Islet precursor cell (in vitro differentiated cells): ENCODE measurements at places on chromosomes 4 and X.
A peak's percentile ranks its signal among the peaks of the same experiment; 100 is the strongest.

DNA sequence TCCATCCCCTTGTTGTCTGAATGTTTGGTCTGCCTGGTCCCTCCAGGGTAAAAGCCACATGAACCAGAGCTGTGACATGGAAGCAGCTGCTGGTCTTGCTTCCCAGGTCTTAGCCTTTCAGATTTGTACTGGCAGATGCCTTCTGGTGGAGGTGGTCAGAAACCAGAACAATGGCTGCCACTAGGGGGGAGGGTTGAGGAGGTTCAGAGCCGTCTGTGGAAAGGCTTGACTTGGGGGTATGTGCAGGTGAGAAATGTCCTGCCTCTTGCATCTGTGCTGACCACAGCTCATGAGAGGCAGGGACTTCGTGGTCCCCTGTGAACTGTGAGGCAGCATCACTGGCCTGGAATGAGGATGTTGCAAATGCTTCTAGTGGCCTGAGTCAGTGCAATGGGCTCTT lies 144.2 kb upstream of the WDR1 start:
- no peak for DNase-seq

DNA sequence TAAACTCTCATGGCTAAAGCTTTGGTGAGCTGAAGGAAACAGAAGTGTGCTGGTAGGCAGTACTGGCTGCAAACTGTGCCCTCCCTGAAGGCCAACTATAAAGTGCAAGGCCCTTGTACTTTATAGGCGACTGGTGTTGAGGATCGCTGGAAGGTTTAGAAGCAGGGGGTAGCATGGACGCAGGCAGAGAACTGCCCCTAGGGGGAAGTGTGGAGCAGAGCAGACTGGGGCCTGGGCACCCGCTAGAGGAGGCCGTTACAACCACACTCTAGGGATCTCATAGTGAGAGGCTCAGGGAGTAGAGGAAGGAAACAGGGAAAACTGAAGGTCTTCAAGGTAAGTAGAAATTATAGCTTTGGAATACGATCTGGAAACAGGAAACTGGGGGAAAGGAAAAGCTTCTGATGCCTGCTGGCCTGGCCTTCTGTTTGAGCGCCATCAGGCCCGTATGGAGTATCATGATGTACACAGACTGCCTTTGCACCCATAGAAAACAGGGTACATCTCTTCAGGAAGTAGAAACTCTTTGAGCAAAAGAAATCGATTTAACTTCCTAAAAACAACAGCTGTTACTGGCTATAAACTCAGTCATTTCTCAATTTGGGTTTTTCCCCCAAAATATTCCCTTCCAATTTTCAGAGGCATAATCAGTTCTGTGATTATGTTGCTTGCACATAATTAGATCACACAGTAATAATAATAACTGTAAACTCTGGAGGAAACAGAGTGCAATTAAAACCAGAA lies 23.9 kb upstream of the TMSB4X start:
- DNase-seq, result peak; percentile 86

GRCh38 chrX:99939883-99940232 lies 470.2 kb downstream of the PCDH19 start:
- DNase-seq, result no peak

- DNase-seq, result no peak
These were observed 17.3 kb downstream of the TBC1D19 start for GRCh38 chr4:26601204-26601603.

GRCh38 chr4:85153221-85153620 lies 186.7 kb upstream of the WDFY3 start:
- DNase-seq, result no peak

DNA sequence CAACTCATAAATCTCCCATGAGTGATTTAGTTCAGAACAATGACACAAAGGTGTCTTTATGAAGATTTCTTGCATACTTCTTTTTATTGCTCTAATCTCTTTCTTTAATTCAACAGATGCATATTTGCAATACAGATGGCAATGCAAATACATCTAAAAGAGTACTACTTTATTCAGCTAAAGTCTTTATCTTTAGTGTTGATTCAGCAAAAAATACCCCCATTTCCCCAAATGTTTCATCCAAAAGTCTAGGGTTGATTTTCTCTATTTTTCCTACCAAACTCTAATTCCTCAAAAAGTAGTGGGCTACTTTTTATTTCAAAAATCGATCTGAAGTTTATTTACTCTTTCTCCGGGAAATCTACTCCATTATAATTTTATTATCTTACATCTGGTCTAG lies 1055.2 kb downstream of the STIM2 start:
- no peak for DNase-seq

GRCh38 chr4:137238456-137239162 lies 293.7 kb downstream of the PCDH18 start:
- DNase-seq, result no peak

DNA sequence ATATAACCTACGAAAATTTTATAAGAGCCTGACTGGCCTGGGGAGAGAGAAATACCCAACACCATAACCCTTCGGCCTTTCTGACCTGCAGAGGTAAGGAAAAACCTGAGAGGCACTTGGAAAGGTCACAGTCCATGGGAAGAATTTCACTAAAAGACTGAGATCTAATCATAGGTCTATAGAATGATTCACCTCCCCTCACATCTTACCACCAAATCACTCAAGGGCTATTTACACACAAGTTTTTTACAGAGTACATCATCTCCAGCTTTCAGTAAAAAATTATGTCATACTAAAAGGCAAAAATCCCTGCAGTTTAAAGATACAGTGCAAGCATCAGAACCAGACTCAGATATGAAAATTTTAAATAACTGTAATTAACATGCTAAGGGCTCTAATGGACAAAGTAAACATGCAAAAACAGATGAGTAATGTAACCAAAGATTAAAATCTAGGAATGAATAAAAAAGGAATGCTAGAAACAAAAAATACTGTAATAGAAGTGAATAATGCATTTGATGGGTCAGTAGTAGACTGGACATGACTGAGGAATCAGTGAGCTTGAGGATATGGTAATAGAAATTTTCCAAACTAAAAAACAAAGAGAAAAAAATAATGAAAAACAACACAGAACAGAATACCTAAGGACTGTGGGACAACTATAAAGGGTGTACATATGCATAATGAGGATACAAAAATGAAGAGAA lies 32.1 kb upstream of the SLC16A2 start:
- DNase-seq, result no peak

DNA sequence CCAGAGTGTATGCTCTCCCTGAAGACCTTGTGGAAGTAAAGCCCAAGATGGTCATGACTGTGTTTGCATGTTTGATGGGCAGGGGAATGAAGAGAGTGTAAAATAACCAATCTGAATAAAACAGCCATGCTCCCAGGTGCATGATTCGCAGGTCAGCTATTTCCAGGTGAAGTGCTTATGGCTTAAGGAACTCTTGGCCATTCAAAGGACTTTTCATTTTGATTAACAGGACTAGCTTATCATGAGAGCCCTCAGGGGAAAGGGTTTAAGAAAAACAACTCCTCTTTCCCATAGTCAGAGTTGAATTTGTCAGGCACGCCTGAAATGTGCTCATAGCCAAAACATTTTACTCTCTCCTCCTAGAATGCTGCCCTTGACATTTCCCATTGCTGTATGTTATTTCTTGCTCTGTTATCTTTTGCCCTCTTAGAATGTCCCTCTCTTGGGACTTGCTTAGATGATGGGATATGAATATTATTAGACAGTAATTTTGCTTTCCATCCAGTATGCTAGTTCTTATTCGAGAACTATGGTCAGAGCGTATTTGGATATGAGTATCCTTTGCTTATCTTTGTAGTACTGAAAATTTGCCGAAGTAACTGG lies 88.6 kb downstream of the PLS3 start:
- peak; percentile 58 for DNase-seq

DNA sequence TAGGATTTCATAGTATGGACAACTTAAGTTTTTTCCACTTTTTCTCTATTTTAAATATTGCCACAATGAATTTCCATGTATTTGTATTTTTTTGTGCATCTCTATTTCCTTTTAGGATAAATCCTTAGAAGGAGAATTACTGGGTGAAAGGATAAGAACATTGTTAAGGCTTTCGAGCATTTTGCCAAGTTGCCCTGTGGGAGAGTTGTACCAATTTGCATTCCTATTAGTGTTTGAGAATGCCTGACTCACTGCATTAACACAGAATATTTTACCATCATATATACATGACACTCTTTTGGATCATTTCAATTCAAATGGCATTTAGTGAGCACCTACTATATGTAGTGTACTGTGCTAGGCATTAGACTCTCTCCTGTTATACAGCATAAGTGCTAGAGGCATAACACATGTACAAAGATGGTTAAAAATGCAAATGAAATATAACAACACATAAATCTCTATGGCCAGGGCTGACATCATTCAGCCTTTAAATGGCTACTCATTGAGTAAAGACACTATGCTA lies 57.0 kb downstream of the PLAC1 start:
- no peak for DNase-seq

DNA sequence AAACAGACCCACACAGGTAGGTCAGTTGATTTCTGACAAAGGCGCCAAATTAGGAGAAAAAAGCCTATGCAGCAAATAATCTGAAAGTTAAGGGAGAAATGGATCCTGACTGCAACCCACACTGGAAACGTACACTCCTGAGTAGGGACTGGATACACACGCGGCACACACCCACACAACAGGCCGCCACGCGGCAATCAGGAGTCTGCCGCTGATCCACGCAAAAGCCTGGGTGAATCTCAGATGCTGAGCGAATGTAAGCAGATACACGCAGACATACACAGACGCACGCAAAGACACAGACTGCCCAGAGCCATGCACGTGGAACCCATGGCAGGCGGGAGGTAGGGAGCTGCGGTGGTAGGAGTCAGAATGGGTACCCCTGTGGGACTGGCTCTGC lies 21.7 kb downstream of the LRPAP1 start:
- no peak for DNase-seq

DNA sequence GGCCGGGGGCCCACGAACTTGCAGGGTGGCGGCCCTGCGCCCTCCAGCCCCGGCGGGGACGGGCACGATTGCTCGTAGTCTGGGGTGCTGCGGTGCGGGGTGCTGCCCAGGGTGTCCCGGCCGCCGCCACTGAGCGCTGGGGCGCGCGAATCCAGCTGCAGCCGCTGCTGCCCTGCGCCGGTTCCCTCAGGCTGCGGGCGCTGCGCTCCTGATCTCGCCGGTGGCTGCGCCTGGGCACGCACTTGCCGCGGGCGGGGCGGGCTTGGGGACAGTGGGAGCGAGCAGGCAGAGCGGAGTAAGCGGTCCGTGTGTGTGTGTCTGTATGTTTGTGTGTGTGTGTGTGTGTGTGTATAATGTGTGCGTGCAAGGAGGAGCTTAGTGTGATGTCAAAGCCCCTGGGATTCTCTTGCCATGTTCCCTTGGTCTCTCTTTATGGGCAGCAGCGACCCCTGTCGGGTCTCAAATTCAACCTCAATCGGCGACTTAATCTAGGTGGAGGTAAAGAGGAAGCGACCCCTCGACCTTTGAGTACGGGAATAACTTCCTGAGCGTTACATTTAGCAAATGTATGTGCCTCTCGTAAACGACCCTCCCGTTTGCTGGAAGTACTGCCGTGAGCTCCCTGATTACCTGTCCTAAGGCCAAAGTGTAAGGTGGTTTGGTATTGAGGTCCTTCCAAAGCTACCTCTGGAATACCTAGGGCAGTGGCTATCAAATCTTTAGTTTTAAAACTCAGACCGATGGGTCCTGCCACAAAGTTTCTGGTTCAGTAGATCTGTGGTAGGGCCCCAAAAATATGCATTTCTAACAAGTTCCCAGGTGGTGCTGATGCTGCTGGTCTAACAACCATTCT lies at the start of gene RNF150:
Gene RNF150, minus strand, starts transcription at position 324 of the 853 bp plus-strand sequence.
- peak; percentile 89 for DNase-seq

DNA sequence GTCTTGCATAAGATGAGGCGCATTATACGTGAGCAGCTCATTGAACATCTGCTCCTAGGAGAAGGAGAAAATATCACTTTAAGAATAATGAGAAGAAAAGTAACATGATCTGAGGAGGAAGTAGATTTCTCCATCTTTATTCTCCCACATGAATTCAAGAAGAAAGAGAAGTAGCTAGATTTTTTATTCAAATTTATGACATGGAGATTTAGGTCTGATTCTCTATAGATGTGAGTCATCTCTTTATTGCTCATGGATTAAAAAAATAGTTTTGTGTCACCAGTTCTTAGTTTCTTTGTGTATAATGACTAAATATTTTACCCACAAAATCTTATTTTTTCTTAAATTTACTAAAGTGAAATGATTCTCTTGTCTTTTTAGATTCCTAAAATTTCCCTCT lies 40.4 kb downstream of the HPGDS start:
- no peak for DNase-seq

DNA sequence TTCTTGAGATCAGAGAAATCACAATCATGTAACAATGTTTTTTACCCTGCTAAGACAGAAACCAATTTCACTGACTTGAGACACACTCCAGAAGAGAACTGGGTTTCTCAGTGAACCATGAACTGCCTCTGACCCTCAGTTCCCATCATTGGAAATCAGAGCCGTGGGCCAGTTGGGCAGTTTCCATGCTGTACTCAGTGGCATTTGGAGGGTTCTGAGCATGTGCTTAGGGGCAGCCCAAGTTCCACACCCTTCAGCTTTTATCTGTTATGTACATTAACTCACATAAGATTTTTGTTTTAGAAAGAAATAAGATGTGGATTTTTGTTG lies 77.9 kb downstream of the BTC start:
- DNase-seq, result no peak

DNA sequence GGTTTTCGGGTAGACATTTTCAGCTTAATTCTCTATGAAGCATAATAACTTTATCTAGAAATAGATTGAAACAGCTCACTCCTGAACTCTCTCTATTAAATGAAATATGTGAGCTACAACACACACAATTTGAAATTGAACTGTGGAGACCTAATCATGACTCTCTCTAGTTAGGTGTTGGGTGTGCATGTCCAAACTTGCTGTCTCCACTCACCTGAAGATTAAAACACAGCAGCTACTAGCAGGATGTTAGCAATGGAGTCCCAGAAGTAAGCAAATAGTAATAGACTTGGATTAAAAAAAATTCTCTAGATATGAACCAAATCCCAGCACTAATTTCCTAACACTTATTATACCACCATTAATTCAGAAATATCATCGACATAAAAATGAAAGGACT lies 173.1 kb downstream of the FSTL5 start:
- no peak for DNase-seq

GRCh38 chr4:187069398-187069797 lies 345.7 kb upstream of the FAT1 start:
- DNase-seq, result no peak

GRCh38 chrX:56618323-56618722 lies 54.9 kb downstream of the UBQLN2 start:
- DNase-seq, result no peak

DNA sequence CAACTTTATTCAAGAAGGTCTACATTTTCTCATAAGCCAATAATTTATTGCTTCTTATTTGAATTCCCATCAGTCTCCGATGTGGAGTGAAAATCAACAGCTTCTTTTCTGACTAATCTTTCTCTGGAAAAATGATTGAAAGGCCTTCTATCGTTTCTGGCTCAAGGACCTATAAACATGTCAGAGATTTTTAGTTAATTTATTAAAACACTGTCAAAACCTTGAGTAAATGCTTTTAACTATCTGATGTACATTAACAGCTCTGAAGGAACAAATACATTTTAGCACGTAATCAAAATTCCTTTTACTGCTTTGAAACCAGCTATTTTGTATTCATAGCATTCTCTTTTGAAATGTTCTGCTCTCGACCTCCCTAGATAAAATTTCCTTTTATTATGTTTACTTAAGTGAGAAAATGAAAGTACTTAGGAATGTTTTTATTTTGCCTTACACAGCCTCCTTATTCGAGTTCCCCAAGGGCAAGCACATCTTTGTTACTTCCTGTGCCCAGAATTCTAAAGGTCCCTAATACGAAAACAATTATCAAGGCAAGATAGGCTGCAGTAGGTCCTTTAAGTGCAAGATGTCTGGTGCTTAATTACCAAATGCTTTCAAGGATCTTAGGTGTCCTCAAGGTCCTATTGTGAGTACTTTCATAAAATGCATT lies 3.1 kb upstream of the ZFX start:
- no peak for DNase-seq
